ENCODE measurements at places on chromosomes 4 and X. TPM values are rescaled to one million over a fixed set of nuclear protein-coding genes. Genes with fewer than 3 reads are reported as not detected.

DRD5 gene
- not detected for total RNA-seq

EIF4E gene
- 196 TPM for total RNA-seq

GUCY1A1 gene
- total RNA-seq = 0.30 TPM

XK gene
- 0.10 TPM for total RNA-seq

TBL1X gene
- 61.3 TPM for total RNA-seq

SPACA5 gene
- not detected for total RNA-seq

SCML1 gene
- 1.7 TPM for total RNA-seq

DNA sequence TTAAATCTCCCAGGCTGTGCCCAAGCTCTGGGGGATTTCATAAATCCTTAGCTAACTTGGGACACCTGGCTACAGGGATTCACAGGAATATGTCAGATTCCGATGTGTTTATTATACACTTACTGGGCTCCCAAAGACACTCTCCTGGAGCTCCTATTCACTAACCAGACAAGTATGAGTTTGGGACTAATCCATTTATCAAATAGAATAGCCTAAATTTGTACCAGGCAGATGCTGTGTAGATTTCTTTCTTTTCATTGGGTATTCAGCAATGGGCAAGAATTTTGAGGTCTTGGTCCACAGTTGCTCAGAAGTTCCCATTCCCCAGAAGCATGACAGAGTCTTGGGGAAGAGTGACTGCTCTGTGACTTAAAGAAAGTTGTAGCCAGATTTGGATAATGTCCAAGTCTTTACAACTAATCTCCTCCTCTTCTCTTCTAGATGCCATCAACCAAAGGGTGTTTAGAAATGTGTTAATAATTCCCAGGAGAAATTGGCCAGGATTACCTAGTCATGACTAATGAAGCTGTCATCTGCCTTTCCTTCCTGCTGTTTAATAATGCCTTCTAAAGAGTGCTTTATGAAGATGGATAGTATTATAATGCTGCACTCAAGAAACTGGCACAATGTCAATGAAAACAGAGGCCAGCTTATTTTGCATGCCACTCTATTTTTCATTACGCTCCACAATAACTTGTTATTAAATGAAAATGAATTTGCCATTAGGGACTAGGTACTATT is 120.9 kb downstream of the CHIC2 start:
- DNase-seq = no peak

DNA sequence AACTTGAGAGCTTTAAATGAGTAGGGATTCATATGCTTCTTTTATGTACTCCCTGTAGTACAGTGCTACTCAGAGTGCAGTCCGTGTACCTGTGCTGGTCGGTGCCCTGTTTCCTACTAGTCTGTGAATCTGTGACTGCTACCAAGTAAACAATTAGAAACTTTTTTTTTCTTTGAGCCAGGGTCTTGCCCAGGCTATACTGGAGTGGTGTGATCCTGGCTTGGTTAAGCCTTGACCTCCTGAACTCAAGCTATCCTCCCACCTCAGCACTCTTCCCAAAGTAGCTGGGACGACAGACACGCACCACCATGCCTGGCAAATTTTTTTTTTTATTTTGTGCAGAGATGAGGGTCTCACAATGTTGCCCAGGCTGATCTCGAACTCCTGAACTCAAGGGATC is 6.4 kb upstream of the GPC3 start:
- DNase-seq = no peak

- DNase-seq = no peak
Observed at GRCh38 chr4:70120323-70120722, 33.7 kb upstream of the PRR27 start.

DNA sequence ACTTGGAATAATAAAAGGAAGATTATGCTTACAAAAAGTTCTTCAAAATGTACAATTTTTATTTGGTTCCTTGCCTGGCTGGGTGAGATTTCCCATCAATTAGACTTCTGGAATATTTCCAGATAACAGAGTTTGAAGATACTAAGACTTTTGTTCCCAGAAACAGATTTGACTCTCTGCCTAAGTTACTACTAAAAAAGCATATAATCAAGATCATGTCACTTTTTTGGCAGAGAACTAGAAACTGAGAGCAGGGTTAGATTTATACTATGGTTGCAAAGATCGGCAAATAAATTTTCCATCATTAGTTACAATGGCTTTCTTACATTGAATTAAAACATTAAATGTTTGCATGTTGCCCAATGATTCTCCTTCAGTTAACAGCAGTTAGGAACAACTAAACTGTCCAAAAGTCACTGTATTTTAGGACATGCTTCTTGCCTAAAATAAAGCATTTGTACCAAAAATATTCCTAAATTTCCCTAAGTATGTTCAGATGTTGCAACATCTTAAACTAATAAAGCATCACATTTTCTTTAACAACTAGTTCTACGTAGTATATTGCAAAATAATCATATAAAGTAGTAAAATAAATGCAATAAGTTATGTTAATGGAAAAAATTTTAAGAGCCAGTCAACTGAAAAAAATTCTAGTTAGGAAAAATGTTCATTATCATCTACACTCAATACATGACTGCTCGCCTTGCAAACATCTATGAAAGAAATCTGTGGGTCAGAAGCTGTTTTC is 73.0 kb downstream of the SEC24D start:
- DNase-seq = no peak

DNA sequence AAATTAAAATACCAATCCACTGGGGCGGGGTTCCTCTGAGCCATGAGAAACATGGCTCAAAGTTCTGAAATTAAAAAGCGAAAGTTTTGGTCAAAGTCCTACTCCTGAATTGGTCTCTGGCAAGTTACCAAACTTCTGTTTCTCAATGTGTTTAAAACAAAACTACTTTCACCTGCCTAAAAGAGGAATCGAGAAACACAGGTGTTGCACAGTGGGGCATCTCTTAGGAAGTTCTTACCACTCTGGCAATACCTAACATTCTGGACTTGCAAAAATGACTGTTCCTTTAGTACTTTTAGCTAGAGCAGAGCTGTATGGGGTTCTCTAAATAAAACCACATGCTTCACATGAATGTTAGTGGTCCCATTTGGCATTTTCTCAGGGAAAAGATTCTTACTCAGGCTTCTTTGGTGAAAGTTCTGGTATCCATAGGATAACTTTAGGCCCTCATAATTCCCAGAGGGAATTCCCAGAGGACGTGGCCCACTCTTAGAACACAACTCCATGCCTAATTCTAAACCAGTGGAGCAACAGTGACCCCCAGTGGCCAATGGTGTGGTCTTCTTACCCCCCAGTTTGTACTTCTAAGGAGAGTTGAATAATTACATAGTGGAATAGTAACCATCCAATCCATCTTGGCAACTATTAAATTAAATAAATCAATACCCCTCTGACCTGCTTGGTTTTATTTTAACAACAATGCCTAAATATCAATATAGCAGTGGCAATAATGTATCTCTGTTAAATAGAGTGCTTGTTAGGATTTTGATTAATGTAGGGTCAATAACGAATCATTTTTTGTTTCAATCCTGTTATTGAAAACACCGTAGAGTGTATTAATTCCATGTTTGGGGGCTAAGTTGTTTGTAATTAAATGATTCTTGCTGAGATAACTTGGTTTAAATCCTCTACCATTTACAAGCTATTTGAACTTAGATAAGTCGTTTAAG is 21.9 kb downstream of the BMP3 start:
- DNase-seq = peak; percentile 38

DNA sequence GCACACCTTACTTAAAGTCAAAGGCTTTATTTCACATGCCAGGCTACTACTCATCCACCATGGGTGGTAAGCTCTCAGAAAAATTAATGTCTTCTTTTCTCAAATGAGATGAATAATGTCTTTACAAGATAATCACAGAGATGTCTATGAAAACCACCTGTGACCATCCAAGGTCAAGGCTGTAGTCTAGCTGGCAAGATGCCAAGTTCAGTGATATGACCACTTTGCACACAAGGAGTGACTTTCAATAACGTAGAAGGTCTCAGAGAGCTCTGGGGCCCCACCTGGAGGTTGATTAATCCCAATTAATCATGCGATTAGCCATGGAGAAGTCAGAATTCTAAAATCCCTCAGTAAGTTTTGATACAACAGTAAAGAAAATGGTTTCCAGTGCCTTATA is 20.5 kb downstream of the ANOS1 start:
- no peak for DNase-seq

GRCh38 chrX:123408821-123409737 is 225.0 kb downstream of the GRIA3 start:
- DNase-seq = no peak

- no peak for DNase-seq
Observed at GRCh38 chr4:23260511-23260910, 567.8 kb downstream of the GBA3 start.

- DNase-seq = no peak
Observed at GRCh38 chr4:161314371-161314770, 849.4 kb downstream of the FSTL5 start.

GRCh38 chrX:102950908-102951866 is 14.1 kb downstream of the RAB40AL start:
- peak; percentile 54 for DNase-seq

- DNase-seq = no peak
Observed at GRCh38 chr4:76960014-76960413, 10.5 kb downstream of the SEPTIN11 start.

DNA sequence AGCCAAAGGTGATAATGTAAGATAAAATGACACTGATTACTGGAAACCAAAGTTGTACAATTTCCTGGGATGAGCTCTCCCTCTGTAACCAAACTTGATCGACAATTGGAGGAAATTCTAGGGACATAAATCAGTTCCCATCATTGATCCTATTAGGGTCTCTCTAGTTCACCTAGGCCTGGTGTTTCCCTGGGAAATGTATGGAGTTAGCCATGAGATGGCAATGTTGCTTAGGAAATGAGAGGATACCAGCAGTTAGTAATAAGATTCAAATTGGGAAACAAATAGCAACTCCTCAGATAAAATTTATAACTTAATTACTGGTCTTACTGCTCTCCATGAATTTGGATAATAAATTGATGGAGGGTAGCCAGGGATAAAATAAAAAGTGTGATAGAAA is 52.2 kb downstream of the SPATA18 start:
- DNase-seq = no peak

- no peak for DNase-seq
Observed at GRCh38 chr4:18419780-18420179, 398.2 kb upstream of the LCORL start.

DNA sequence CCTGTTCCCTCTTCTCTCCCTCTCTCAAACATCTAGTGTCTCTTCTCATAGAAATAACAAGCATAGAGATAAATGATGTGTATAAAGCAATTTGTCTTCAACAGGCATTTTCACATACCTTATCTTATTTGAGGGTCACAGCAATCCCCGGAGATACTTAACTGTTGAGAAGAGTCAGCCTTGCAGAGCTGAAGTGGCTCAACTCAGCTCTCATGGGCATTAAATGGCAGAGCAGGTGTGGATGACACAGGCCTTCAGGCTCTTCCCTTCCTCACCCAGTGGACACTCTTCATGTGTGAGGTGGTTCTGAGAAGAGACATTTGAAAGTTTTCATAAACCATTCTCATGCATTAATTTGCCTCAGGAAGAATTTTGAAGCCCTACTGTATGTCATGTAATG is 134.2 kb downstream of the AFF2 start:
- DNase-seq = no peak

GRCh38 chr4:40718586-40718985 is 31.2 kb upstream of the NSUN7 start:
- no peak for DNase-seq

DNA sequence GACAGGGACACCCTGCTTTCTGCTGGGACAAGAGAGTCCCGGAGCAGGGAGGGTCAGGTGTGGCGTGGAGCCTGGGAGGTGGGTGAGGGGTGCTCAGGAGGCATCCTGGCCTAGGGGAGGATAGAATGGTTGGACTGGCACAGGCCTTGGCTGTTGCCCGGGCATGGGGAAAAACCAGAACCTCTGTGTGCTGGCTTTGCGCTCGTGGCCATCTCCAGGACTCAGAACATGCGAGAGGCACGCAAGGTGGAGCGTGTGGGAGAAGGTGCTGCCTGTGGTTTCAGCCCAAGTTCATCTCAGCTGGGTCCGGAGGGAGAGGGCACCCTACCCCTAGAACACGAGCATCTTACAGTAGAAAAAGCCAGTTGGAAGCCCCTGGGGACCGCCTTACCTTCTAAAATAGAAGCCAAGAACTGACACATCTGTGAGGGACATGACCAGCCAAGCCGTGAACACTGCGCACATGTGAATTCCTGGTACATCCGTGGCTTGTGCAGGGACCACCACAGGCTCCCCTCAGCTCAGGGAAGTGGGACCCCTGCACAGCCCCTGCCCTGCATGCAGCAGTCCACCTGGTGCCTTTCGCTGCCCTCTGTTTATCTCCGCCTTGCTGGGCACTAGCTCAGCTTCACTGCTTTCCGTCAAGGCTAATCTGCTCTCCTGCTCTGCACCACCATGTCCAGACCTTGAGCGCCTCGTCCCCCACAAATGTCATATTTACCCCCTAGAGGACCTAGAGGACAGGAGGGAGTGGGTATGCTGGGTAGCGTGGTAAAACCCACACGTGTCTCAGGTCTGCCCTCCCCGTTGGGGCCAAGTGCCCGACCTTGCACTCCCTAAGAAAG is 13.5 kb downstream of the MSANTD1 start:
- no peak for DNase-seq

Data from activated T-cell treated with anti-CD3 and anti-CD28 coated beads, Interleukin-2, amount 50 U/mL, for 4 hours (primary cell).